Activated CD4-positive, alpha-beta memory T cell treated with anti-CD3 and anti-CD28 coated beads for 36 hours (primary cell): ENCODE measurements at places on chromosomes 1 and 21. TPM values are rescaled to one million over a fixed set of nuclear protein-coding genes. Genes with fewer than 3 reads are reported as not detected.

DNA sequence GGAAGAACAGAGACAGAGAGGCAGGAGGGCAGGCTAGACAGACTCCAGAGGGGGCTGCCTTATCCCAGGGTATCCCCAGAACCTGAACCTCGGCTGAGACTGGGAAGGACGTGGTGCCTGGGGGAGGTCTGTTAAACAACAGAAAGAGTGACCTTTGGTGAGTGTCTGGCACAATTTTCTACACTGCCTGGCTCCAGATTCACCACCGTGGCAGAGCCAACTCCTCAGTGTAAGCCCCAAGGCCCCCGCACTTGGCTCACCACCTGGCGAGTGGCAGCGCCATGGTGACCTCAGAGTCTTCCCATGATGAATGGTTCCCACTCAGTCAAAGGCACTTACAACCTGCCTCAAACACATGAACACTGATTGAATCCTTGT lies 6.5 kb downstream of the RD3 start:
- no peak for DNase-seq

DNA sequence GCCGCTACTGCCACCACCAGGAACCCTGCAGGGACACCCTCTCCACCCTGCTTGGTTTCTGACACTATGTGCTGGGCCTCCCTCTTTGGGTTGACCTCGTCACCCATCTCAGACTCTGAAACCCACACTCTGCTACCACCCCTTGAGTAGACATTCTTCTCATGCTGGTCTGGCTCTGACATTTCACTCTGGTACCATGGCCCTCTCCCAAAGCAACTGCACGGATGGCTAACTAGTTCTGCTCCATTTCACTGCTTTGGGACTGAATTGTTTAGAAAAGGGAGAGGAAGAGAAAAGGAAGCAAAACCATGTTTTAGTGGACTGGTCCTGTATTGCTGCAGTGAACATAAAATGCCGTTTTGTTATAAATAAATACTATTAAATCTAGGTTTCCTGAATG lies 137.8 kb downstream of the KCNK2 start:
- no peak for DNase-seq

GRCh38 chr1:42941640-42942330 lies 16.9 kb downstream of the SLC2A1 start:
- peak; percentile 64 for DNase-seq

PLA2G2A gene
- not detected for total RNA-seq

RYR2 gene
- total RNA-seq = 0.02 TPM

CD84 gene
- 18.6 TPM for total RNA-seq

IFI44L gene
- total RNA-seq = 38.3 TPM

GIPC2 gene
- not detected for total RNA-seq

SAMD11 gene
- total RNA-seq = not detected
